AG10803 (cell line): ENCODE measurements at places on chromosomes 6 and 20.

- DNase-seq, result no peak
These were observed 116.5 kb downstream of the CD24 start for GRCh38 chr6:106857771-106858652.

DNA sequence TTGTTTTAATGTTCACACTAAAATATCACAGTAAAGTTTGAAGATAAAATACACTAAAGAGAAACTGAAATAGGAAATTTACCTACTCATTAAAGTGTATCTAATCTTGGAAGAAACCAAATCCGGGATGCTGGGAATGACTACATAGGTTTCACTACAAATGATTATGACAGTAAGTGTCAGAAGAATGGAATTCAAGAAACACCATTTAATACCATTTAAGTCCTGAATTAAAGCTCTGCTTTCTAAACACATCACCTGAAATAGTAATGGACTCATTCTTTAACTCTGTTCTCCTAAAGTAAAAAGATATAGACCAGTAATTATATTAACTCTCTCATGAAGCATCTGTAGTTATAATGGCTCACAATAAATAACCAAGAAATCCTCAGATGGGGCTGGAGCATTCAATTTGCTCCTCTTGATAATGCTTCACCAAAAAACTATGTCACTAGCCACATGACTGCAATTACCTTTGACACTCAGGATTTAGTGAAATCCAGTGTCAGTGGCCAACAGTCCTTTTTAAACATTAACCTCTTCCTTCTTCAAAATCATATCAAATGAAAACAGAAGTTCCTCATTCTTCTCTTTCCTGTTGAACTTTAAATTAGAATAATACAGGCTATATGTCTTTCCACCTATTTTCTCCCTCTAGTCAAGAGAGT is 41.4 kb downstream of the MAP7 start:
- no peak for DNase-seq

GRCh38 chr6:29477923-29478450 is 9.8 kb downstream of the MAS1L start:
- DNase-seq, result no peak

DNA sequence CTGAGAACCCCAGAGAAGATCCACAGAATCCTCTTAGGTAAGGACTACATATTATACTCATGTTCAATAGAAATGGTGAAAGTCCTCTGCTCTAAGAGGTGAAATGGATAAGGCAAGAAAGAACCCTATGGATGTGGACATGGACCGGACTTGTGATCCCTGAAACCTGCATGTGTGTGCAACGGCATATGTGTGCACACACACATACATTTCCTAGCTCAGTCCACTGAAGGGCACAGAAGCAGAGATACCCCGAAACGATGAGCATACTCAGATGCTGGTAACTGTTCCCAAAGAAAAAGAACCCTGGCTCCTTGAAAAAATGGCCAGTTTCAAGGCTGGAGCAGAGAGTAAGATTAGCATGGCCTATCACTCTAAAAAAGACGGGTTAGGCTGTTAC is 22.6 kb downstream of the SNX5 start:
- no peak for DNase-seq

- DNase-seq, result no peak
These were observed 65.9 kb downstream of the TPD52L1 start for GRCh38 chr6:125219361-125219895.

- DNase-seq, result no peak
These were observed 658 bp downstream of the HTR1B start for GRCh38 chr6:77462359-77463307.

GRCh38 chr6:100538086-100538485 is 73.4 kb upstream of the SIM1 start:
- peak; percentile 5 for DNase-seq
